ENCODE measurements at places on chromosomes 4 and X.

DNA sequence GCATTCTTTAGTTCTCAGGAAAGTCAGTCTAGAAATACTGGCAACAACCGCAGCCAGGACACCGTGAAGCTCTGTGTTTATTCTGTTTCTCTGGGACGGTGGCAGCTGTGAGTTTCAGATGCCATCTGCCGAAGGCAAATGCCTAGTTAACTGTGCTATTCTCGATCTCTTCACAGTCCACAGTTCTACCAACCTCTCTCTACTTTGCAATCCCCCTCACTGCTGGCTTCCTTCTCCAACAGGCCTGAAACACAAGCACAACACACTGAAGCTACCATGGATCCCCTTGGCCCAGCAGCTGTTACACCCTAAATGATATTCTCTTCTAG is 118.8 kb downstream of the ZNF827 start:
- DNase-seq, result no peak

DNA sequence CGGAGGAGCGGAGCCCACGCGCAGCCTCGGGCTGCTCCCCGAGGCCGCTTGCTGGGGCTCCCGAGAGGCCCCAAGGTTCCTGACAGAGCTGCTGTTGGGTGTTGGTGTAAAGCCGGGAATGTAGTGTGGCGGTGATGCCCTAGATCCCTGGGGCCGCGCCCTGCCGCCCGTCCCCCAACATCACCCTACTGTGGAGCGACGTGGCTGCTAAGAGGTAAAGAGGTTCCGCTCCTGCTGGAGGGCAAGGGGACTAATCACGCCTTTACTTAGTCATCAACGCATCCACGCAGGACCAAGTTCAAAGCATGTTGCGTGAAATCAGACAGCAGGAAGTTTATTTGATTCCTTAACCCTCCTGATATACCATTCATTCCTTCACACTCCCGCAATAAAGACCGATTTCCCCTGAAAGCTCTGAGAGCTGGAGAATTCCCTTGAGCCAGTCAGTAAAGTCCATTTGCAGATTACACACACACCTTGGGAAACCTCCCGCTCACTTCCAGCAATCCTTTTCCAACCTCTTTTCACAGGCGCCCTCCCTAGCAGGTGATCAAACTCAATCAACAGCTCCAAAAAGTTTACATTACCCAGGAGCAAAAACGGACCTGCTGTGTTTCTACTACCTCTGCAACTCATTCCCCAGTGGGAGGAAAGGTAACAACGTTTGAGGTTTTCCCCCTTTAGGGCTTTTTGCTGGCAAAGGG is 579 bp upstream of the GABRA2 start:
- DNase-seq, result no peak

DNA sequence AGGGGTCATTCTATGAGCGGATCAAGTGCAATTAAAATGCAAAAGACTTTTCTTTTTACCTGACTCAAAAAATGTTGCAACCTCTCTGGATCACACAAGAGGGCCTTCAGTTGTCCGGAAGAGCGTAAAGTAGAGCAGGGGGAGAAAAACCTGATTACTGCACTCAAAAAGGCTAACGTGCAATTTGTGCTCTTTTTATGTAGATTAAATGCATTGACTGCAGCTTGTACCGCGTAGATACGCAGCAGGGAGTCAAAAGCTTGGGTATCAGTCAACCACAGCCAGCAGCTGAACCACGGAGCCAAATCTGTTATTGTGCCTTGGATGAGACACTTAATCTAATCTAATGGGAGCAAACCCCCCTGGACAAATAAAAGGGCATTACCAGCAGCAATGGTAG is 107.3 kb upstream of the RAI2 start:
- no peak for DNase-seq

GRCh38 chr4:106036334-106036733 is 141.1 kb downstream of the NPNT start:
- DNase-seq, result no peak

DNA sequence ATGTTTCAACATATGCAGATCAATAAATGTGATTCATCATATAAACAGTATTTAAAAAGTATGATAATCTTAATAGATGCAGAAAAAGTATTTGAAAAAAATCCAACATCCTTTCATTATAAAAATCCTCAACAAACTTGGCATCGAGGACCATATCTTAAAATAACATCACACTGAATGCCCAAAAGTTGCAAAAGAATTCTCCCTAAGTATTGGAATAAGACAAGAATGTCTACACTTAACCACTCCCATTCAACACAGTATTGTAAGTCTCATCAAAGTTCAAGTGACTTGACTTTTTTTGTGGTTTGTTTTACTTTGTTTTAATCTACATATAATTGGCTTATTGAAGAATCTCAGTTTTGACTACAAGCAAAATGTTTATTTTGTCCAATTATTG is 779.0 kb upstream of the SLIT2 start:
- no peak for DNase-seq

- DNase-seq, result no peak
Observed at GRCh38 chrX:10199212-10199611, 42.4 kb downstream of the CLCN4 start.
